IMR-90 (cell line): ENCODE measurements at places on chromosomes 3 and 15. TPM values are rescaled to one million over a fixed set of nuclear protein-coding genes. Genes with fewer than 3 reads are reported as not detected.
A peak's percentile ranks its signal among the peaks of the same experiment; 100 is the strongest.

- no peak for DNase-seq
Measured at GRCh38 chr15:38622908-38623307, 58.3 kb upstream of the RASGRP1 start.

GRCh38 chr15:95162967-95163531, 931.7 kb downstream of the MCTP2 start:
- peak; percentile 91 for DNase-seq

- peak; percentile 69 for DNase-seq
Measured at GRCh38 chr3:4350789-4351163, 47.6 kb downstream of the SETMAR start.

DNA sequence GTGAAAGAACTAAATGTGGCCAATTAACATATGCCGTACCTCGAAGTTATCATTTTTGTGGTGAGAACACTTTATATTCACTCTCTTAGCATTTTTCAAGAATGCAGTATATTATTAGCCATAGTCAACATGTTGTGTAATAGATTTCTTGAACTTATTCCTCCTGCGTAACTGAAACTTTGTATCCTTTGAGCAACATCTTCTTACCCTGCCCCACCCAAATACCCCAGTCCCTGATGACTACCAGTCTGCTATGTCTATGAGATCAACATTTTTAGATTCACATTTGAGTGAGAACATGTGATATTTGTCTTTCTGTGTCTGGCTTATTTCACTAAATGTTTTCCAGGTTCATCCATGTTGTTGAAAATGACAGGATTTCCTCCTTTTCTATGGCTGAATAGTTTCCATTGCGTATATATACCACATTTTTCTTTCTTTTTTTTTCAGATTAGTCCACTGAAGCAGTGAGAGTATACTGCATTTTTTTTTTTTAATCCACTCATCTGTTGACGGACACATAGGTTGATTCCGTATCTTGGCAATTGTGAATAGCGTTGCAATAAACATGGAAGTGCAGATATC, 12.7 kb upstream of the KBTBD8 start:
- DNase-seq: no peak

GRCh38 chr3:13219077-13219901, 146.1 kb upstream of the IQSEC1 start:
- DNase-seq: no peak

- no peak for DNase-seq
Measured at GRCh38 chr15:69299451-69299886, 757 bp downstream of the PAQR5 start.

- no peak for DNase-seq
Measured at GRCh38 chr3:17009826-17010225, 125.1 kb downstream of the PLCL2 start.

GRCh38 chr15:35626571-35627318, 80.8 kb upstream of the DPH6 start:
- peak; percentile 32 for DNase-seq

- DNase-seq: no peak
Measured at GRCh38 chr15:76961268-76962011, 29.9 kb downstream of the RCN2 start.

DNA sequence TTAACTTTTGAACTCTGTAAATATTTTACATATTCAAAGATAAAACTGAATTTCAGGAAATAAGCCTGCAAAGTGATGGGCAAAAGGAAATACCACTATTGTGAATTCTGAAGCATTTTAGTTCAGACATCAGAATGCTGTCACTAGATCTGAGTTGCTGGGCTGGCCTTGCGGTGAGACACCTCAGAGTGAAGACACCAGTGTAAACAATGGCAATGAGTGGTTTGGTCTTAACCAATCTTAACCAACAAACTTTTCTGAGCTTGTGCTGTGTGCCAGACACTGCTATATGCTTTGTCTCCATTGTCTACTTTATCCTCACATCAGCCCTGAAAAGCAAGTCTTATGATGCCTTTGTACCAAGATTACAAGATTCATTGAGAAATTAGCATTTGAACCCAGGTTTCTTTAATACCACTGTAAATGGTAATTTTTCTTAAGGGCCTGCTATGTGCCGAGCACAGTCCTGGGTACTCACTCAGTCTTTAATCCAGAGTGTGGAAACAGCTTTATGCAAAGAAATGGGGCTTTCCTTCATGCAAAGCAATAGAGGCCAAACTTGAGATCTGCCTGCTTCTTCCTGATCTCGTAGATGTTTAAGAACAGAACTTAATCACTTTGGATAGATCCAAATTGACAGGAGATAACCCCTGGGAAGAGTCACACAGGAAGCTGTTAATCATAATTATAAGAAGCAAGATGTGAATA, 55.0 kb downstream of the TMEM39A start:
- DNase-seq: peak; percentile 6

DNA sequence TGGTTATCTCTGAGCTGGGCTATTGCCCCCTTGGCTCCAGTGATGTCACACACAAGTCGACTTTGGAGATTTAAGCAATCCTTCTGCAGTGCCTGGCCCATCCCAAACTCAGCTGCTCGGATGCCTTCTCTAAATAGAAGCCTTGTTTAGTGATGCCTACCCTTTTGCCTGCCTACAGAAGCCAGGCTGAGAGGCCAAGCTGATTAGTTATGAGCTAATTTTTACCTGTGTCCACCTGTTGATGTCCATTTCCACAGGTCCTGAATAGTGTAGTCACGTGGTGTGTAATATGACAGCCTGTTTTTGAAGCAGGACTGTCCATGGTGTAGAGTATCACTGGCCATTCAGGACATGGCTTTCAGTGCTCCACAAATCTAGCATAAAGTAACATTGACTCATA, 45.5 kb downstream of the SSUH2 start:
- no peak for DNase-seq

GRCh38 chr3:179322286-179323196, at the start of gene ZNF639:
Gene ZNF639 (plus strand): TSS chr3:179323031. CDS start chr3:179328294, 5,263 bp downstream.
- peak; percentile 82 for DNase-seq

DNA sequence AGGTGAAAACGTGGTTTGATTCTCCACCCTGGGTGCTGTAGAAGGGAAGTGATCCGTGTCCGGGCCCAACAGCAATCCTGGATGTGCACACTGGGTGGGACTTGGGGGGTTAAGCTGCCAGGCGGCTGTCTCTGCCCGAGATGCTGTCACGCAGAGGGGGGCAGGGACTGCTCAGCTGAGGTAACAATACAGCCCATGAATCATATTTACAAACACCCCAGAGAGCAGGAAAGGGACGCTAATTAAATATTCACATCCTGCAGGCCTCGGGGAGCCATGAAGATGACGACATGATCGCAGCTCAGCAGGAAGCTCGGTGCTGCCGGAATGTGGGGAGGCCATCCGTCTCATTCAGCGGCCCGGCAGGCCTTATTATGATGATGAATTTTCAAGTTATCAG, 17.9 kb upstream of the CRABP1 start:
- peak; percentile 44 for DNase-seq

DNA sequence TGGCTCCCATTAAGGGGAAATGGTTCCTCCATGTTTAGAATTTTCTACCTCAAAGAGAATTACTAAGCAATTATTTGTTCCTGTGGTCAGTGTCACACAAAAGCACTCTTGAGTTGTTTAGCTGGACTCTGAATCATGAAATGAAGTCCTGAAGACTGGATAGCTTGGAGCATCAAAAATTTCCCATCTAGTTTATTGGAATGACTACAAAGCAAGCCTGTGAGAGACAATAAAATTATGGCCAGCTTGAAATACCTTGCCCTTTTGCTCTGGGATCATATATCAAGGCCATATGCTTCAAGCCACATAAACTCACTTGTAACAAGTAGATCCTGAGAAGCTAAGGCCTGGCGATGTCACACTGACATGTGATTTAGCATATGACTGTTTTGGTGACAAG, 292.3 kb downstream of the TIGIT start:
- DNase-seq: no peak

GRCh38 chr15:31263751-31264558, 62.7 kb upstream of the KLF13 start:
- DNase-seq: no peak

DNA sequence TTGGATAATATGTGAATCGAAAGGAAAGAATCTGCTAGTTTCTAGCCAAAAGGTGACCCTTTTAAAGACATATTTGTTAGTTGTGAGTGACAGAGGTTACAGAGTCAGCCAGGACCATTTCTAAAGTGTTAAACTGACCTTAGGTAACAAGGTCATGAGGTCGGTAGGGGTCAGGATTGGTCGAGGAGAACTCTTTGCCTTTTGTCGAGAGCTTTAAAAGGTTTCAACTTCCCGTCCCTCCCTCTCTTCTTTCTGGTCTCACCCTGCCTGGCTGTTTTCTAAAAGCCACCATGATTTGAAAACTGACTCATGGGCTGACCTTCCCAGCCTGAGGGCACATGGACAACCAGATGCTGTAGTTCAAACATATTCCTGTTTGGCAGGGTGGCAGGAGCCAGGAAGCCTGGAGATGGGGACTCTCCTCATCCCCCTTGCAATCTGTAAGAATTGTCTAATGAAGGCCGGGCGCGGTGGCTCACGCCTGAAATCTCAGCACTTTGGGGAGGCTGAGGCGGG, 25.8 kb upstream of the PRTG start:
- no peak for DNase-seq

GRCh38 chr3:149214702-149215101, 6.9 kb downstream of the CP start:
- no peak for DNase-seq

GRCh38 chr3:57752307-57752706, 3.8 kb upstream of the SLMAP start:
- DNase-seq: peak; percentile 6

DNA sequence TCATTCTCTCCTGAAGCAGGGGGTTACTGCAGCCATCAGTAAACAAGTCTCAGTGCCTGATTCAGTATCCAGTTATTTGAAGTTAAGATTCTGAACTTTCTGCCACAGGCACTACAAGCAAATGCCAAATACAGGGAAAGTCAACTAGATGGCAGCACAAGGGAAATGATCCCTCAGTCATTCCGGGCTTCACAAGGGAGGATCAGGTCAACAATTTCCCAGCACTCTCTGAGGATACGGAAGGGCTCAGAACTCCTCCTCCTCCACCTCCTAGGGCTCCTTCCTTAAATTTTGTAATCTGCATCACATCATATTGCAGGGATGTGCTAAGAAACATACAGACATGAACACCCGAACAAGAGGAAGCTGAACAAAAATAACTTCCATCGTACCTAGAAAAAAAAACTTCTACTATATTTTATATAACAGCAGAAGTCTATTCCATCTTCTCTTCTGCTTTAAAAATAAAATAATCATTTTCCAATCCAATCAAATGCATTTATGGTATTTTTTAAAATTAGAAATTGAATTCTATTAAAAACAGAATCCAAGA, 187.1 kb downstream of the FMN1 start:
- peak; percentile 35 for DNase-seq

TLR9 gene
- total RNA-seq: not detected in 2 replicates

GP5 gene
- under 0.01 TPM in 2 replicates for total RNA-seq

ANKUB1 gene
- total RNA-seq: not detected in 2 replicates

SCG5 gene
- total RNA-seq: 7.9 and 8.3 TPM in 2 replicates

ZNF717 gene
- total RNA-seq: 11.4 and 14.3 TPM in 2 replicates

KBTBD12 gene
- not detected in 2 replicates for total RNA-seq

EPHB1 gene
- total RNA-seq: under 0.01 and 0.36 TPM in 2 replicates

XRN1 gene
- total RNA-seq: 21.5 and 38.9 TPM in 2 replicates

SCN11A gene
- total RNA-seq: under 0.01 TPM in 1 of 2 replicates, not detected in the other
